ENCODE measurements at places on chromosomes 2 and 18.

DNA sequence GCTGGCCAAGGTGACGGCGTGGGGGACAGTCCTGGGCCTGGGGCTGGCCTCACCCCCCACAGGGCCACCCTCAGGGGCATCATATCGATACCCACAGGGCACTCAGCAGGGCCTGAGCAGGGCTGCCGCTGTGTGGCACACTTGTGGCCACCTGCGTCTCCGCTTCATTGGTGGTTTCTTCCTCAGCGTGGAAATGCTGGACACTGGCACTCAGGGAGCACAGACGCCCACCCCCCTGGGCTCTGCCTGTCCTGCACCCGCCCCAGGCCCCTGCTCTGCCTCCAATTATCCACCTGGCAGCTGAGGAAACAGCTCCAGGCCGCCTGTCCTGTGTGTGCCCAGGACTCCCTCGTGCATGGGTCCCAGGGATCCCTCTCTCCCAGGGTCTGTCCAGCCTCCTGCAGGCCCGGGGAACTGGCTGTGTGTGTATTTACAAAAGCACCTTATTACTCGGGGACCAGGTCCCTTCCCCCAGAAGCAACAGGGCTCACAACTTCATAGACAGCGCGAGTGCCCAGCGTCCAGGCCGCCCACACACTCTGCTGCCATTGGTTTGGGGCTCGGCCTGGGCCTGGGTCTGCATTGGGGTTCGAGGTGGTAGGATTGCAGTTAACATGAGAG is 13.1 kb downstream of the CROCC2 start:
- peak; percentile 11 for DNase-seq

DNA sequence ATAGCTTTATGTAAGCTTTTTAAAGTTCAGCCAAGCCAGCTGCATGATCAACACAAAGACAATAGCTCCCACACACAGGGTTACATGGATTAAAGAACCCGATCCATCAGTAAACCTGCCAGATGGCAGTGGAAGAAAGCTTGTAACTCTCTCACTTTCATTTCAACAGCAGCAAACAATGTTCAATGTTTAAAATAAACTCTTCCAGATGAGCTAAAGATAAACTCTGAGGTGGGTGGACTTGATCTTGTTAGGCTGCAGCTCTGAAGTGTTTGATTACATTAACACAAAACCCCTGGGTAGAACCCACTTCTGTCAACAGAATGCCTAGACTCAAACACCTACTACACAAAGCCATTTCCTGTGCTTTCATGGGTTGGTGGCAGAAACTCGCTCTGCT is 13.9 kb downstream of the RDH14 start:
- DNase-seq = no peak

DNA sequence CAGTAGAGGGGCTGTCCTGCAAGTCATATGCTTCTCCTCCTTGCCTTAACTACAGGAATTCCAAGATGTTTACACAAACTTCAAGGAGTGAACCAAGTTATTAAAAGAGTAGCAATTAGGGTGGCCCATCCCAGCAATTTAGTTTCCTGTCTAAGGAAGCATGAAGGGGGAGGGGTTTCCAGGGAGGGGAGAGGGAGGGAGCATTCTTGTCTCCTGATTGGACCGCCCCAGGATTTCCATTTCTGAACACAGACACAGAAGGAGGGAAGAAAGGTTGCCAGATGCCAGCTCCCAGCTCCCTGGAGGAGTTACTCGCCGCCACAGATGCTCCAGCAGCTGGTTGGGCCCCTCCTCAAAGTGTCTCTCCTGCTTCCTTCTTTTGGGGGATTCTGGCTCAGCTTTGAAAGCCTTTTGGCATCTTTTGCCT is 107.6 kb downstream of the TRIB2 start:
- DNase-seq = no peak

- DNase-seq = no peak
These were observed 11.5 kb downstream of the PGAP1 start for GRCh38 chr2:196914867-196915460.

DNA sequence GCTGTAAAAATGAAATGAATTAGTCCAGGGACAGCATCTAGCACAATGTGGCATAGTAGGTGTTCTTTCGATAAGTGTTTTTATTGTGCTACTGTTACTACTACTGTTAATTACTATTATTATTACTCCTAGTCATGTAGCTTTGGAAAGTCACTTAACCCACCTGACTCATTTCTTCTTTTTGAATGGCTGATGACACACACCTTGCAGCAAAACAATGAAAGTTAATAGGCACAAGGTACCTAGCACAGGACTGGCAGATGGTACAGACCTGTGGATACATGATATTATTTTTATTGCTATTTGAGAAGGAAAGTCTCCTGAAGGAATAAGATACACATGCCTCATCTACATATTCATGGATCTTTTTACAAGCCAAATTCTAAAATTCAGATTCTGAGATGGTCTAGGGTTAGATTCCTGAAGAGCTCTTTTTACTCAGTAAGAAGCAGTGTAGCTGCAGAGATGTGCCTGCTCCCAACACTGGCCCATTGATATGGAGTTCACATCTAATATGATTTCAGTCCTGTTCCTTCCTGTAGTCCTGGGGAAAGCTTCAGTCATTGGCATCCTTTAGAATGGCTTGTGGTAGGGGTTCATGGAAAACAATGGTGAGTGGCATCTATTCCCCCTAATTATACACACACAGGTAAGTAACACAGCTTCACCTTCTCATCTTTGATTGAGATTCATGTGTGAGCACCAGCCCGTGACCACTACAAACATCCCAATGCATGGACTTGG is 7.9 kb upstream of the ERMN start:
- DNase-seq = no peak

- DNase-seq = no peak
These were observed 482.0 kb downstream of the BCL11A start for GRCh38 chr2:60071490-60071831.

GRCh38 chr2:45705233-45705632 is 53.8 kb downstream of the PRKCE start:
- no peak for DNase-seq

- no peak for DNase-seq
These were observed 69.8 kb upstream of the IL1R1 start for GRCh38 chr2:102072741-102073140.

GRCh38 chr2:112542984-112543661 is 858 bp downstream of the POLR1B start:
- DNase-seq = no peak

DNA sequence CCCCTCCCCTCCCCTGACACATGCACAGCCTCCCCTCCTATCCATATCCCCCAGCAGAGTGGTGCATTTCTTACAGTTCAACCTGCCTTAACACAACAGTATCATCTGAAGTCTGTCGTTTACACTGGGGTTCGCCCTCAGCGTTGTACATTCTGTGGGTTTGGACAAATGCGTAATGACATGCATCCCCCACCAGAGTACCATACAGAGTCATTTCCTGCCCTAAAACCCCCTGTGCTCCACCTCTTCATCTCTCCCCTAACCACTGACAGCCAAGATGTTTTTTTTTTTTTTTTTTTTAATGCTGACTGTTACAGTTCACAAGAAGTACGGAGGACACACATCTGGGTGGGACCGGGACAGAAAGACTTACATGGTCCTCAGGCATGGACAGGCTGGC is 22.6 kb downstream of the POMC start:
- DNase-seq = no peak

- peak; percentile 48 for DNase-seq
These were observed 111.4 kb downstream of the NFATC1 start for GRCh38 chr18:79507076-79507545.

DNA sequence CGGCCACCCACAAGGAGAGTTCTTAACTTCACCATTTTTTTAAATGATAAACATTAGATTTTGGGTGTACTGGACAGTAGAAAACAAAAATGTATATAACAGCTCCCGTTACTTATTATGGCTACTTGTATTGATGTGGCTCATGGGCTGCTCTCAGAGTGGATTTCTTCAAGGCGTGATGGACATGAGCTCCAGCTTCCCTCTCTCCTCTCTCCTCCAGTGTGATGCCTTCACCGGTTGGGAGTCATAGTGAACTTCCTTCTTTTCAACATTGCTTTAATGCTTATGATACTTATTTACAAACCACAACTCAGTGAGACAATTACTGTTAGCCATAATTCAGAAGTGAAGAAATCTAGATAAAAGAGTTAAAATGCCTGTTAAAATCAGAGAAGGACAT is 515.2 kb downstream of the RNF144A start:
- DNase-seq = no peak

DNA sequence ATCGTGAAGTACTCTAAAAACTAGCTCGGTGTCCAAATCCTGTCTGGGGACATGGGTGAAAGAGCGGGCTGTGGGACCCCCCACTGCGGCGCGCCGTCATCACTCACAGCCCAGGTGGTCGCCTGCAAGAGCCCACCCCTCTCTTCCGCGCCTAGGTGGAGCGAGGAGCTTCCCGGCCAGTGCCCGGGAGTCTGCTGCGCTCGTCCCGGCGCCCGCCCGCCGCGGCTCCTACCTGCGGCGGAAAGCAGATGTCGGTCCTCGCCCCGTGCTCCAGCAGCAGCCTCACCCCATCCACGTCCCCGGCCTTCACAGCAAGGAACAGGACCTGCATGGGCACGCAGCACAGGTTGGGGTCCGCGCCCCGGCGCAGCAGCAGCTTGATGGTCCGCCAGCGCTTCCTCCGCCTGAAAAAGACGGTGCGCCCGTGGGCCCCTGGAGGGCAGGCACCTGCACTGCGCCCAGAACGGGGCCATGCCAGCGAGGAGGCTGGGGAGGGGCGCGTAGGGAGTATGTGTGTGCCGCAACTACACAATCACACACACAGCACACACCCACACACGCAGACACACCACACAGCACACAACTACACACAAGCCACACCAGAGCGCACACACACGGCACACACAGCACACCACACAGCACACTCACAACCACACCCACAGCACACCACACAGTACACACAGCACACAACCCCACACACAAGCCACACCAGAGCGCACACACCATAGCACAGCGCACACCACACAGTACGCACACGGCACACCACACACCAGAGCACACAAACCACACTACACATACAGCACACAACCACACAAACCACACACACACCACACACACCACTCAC is 37.4 kb downstream of the ANKMY1 start:
- no peak for DNase-seq

GRCh38 chr18:46469186-46469915 is 187.7 kb downstream of the LOXHD1 start:
- DNase-seq = no peak

GRCh38 chr2:10944799-10945198 is 33.1 kb downstream of the KCNF1 start:
- no peak for DNase-seq

DNA sequence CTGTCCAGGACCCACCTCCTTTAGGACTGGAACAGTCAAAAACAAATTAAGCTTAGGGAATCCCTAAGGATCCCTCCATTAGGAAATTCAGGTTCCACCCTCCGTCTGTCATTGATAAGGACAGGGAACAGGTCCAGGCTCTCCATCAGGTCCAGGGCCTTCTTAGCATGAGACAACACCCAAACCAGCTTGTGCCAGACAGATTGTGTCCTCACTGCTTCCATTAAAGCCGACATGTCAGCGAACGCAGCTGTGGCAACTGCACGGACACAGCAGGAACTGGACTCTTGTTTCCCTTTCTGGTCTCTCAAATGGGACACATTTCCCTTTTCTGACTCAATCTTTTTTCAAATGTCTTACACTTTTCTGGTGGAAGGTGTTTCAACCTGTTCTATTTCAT is 81.4 kb downstream of the BCL11A start:
- no peak for DNase-seq

DNA sequence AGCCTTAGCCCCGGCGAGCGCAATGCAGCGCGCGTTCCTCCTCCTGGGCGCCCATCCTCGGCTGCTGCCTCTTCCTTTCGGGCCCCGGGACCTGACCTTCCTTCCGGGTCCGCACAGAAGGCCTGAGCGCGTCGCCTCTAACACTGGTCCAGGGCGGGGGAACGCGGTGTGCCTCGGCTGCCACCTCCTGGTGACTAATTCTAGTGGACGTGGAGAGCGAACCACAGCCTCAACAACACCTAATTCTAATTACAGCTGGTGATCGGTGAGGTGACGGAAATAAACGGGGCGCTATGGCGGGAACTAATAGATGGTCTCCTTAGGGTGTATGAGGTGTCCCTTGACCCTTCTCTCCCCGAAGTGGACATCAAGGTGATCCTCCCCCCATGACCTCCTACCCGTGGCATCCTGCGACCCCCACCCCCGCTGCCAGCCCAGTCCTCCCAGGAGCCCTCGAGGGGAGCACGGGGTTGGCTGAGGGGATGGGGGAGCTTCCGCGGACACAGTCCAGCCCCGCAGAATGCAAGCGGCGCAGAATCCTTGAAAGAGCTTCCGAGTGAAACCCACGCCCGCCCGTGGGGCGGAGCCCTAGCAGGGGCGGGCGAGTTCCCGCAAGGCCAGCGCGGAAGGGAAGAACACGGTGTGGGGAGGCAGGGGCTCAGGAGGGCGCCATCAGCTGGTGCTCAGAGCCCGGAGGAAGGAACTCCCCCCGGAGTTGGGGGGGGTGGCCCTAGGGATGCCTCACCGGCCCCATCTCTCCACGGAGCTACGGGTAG is 12.8 kb upstream of the HMSD start:
- DNase-seq = peak; percentile 35

DNA sequence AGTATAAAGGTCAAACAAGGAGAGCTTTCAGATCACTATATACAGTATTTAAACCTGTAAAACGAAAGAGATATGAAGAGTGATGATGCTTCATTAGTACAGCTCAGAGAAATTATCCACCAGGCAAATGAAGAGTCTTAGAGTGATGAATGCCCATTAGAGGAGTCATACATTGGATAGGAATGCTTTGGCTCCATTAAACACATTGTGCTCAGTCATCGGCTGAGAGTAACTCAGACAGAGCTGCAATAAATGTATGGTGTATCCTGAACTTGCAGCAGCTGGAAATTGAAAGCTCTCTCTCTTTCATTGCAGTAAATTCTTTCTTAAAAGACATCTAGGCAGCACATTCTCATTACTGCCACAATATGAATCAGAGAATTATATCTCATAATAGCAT is 340.8 kb upstream of the SPHKAP start:
- no peak for DNase-seq
